ENCODE measurements at places on chromosomes 7 and 10. TPM values are rescaled to one million over a fixed set of nuclear protein-coding genes. Genes with fewer than 3 reads are reported as not detected.
A peak's percentile ranks its signal among the peaks of the same experiment; 100 is the strongest.

DNA sequence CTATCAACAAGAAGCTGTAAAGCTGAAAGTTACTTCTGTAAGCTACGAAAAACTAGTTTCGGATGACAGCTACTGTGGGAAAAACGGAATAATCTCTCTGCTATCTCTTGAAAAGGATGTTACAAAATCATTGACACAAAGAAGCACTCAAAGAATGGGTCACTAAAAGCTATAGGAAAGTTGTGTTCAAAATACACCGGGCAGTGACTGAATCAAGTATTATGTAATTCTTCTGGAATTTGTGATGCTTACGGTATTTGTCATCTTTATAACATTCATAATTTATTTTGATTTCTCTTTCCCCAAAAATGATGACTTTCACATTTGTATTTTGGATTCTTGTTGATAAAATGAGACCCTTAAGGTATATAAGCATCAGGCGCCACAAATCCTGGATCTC, 112.1 kb upstream of the KLF6 start:
- H3K36me3 ChIP-seq: no peaks in the 10 kb centered on the region
- H3K4me1 ChIP-seq: no peaks in the 10 kb centered on the region
- H3K4me3 ChIP-seq: no peak overlapping the region
- no peak for DNase-seq
- no peak overlapping the region for H3K27ac ChIP-seq

- no peak overlapping the region for H3K27ac ChIP-seq
- H3K36me3 ChIP-seq: peaks cover 6% of the 10 kb centered on the region
- H3K4me3 ChIP-seq: no peak overlapping the region
- DNase-seq: no peak
Measured at GRCh38 chr7:124908259-124908658, 21.4 kb downstream of the POT1 start.

DNA sequence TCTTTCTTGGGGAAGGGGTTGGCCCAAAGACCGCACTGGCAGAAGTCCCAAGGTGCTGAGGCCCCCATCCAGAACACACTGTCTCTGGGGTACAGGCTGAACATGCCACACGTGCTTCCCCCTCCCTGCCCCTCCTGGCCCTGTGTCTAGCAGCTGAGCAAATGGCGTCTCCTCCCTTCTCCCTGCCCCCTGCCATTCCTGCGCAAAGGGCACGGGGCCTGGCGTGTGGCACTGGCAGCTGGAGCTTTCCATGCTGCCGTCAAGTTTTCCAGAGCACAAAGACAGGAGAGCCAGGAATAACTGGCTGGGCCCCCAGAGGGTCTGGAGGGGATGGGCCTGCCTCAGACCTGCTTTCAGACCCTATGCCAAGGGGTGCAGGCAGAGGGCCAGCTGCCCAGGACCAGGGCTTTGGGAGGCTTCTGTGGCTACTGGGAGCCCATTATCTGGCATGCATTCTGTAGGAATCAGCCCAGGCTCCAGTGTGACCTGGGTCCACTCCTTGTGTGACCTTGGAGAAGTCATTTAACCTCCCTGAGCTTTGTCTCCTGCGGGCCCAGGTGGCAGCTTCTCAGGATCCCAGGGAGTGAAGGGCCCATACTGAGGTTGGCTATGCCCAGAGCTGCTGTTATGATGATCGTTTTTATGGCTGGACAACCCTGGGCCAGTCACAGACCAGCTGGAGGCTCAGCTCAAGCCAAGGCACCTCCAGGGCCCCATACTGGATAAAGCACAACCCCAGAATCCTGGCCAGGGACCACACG, 710 bp upstream of the LDB3 start:
- H3K4me3 ChIP-seq: peak overlapping the region; percentile 33
- no peaks in the 10 kb centered on the region for H3K27me3 ChIP-seq
- DNase-seq: no peak

DNA sequence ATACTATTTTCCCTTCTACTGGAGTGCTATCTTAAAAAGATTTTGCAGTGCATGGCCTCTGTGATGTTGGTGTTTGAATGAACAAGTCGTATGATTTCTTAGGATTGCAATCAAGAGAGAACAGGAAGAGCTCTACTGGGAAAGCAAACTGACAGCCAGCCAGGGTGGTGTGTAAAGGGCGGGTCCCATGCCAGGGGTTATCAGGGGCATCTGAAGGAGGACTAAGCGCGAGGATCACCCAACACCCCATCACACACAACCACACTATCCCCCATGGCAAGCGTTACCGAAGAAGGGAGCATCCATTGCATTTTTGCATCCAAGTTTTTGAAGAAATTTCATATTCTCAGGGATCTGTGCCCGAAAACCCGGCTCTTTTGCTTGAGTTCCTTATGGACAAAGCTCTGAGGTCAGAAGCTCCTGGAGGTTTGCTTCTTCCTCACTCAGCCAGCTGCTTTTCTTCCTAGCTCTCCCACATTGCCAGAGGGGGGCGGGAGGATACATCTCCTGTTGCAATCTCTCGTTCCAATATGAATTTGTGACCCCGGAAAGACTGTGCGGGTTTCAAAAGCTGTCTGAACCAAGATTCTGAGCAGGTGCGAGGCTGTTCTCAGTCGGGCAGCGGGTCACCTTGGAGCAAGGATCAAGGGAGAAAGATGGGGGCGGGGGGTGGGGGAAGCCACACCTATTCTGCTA, 5.2 kb downstream of the NEUROD6 start:
- H3K27ac ChIP-seq: no peak overlapping the region
- H3K4me1 ChIP-seq: no peaks in the 10 kb centered on the region
- no peaks in the 10 kb centered on the region for H3K36me3 ChIP-seq
- H3K27me3 ChIP-seq: no peaks in the 10 kb centered on the region
- DNase-seq: no peak
- no peak overlapping the region for H3K4me3 ChIP-seq

DNA sequence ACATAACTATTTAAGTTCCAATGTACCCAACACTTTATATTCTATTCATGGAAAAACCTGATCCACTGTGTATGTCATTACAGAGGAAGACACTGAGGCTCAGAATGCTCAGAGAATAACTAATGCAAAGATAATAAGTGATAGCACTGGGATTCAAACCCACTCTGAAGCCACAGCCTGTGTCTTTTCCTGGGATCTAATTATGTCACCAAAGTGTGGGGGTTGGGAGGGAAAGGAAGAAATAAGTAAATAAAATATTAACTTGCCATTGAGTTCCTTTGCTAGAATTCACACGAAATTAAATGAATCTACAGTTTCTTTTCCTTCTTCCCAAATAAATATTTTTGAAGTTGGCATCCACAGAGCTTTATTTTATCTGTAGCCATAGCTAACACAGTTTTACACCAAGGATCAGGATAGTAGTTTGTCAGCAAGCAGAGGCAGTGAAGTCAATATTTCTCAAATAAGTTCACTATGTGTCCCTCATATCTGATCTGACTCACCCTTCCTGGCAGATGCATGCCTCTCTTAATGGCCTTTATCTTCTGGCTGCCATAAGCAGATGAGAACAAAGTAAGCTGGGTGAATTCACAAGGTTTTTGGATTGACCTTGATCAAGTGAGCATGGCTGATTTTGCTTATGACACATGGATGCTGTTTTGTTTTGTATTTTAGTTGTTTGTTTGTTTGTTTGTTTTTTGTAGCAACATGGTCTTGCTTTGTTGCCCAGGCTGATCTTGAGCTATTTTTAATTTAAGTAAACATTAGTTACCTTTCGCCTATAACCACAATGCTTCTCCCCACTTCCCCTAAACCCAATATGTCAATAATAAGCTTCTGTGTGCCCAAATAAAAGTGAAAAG, 6.3 kb downstream of the RAPGEF5 start:
- H3K4me3 ChIP-seq: no peak overlapping the region
- no peak for DNase-seq
- H3K27me3 ChIP-seq: no peaks in the 10 kb centered on the region
- no peaks in the 10 kb centered on the region for H3K4me1 ChIP-seq
- no peak overlapping the region for H3K27ac ChIP-seq

DNA sequence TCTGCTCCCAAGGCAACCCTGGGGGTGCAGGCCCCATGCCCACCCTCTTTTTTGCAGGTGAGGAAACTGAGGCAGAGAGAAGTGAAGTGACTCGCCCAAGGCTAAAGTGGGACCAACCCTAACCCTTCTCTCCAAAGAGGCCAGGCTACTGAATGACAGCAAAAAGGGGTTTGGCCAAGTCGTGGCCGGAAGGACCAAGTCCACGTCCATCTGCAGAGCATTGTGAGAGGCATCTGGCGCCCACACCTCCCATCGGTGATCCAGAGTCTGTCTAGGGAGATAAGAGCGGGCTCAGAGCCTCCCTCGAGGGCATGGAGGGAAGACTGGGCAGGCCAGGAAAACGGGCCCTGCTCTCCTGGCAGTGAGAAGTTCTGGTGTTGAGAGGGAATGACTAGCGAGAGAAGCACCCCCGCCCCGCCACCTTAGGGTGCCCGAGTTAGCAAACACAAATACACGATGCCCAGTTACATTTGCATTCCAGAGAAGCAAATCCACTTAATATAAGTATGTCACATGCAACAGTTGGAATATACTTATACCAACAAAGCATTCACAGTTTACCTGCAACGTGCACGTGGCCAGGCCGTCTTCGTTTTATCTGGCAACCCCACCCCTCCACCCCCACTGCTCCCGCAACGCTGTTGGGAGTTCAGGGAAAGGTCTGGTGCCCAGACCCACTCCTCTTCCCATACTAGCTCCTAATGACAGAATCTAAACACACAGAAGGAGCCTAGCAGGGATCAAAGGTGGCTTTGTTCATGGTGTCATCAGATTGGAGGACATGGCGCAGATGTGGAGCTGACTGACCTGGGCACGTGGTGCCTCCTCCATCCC, 124.9 kb downstream of the OAT start:
- no peak for DNase-seq
- H3K27me3 ChIP-seq: no peaks in the 10 kb centered on the region
- no peaks in the 10 kb centered on the region for H3K4me1 ChIP-seq
- no peak overlapping the region for H3K27ac ChIP-seq
- no peak overlapping the region for H3K4me3 ChIP-seq

DNA sequence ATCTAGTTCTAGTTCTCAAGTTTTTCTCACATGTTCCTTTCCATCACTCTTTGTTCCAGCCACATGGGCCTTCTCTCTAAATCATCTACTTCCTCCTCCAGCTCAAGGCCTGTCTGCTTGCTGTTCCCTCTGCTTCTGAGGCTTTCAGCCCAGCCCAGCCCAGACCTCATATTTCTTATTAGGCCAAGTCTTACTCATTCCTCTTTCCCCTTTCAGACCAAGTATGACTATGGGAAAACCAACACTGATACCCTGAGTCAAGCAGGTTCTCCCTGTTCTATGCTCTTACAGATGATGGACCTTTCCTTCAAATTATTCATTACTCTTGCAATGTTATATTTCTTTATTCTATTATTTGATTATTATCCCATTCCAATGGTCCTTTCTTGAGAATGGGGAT, 80.3 kb upstream of the SEM1 start:
- H3K4me3 ChIP-seq: no peak overlapping the region
- DNase-seq: no peak
- H3K27me3 ChIP-seq: no peaks in the 10 kb centered on the region
- no peaks in the 10 kb centered on the region for H3K36me3 ChIP-seq

DNA sequence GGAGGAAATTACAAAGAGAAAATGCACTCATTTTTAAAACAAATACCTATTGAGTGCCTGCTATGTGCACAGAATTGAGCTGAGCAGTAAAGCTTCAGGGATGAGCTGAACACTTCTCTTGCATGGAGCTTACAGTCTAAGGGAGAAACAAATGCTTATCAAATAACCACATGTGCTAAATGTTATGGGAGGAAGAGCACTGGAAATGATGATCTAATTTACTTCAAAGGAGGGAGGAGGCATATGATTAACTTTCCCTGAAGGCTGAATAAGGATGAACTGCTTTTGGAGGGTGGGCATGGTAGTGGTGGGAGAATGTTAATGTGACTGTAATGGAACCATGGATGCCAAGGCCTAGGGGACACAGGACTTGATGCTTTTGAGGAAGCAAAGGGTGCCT, 168.2 kb downstream of the POU6F2 start:
- no peaks in the 10 kb centered on the region for H3K36me3 ChIP-seq
- H3K27me3 ChIP-seq: no peaks in the 10 kb centered on the region
- DNase-seq: no peak

DNA sequence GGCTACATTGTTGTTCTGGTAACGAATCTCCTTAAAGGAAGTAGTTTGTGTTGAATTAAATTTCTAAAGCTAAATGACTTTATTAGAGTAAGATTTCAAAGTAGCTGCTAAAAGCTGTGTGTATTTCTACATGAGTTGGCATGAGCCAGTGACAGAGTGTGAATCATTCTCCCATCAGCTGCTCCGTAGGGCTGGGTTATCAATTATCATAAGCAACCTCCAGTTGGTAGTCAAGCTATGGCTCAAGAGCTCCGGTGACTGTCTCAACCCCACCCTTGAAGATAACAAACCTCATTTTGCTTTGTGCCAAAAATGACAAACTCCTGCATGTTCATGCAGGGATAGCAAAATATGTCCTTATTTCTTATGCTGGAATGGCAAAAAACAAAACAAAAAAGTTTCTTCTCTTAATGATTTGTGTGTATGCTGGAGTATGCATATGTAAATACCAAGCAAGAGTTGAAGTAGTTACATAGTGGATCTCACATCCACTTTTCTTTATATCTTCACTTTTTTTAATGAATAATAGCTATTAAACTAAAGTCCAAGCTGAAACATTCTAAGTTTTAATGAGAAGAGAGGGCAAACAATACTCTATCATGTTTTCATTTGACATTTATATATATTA, 249.4 kb downstream of the CACNA2D1 start:
- no peaks in the 10 kb centered on the region for H3K27me3 ChIP-seq
- H3K36me3 ChIP-seq: no peaks in the 10 kb centered on the region
- H3K4me3 ChIP-seq: no peak overlapping the region
- DNase-seq: no peak
- H3K27ac ChIP-seq: no peak overlapping the region

DNA sequence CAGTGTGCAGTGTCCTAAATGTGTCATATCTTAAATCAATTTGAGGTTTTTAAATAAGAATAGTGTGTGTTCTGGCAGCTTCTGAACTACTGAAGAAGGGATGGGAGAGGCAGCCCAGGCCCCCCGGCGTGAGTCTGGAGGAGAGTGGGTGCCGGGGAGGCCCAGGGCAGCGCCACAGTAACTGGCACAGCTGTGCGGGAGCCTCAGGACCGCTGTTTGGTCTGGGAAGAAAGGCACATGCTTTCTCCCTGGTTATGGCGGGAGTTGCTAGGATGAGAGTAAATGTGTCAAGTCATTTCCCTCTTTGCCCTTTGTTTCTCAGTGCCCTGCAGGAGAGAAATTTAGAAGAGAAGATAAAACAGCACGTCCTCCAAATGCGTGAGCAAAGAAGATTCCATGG, 31.9 kb upstream of the PWWP2B start:
- DNase-seq: no peak
- H3K4me1 ChIP-seq: no peaks in the 10 kb centered on the region

- no peaks in the 10 kb centered on the region for H3K27me3 ChIP-seq
- no peak overlapping the region for H3K27ac ChIP-seq
- no peak for DNase-seq
- no peak overlapping the region for H3K4me3 ChIP-seq
- no peaks in the 10 kb centered on the region for H3K4me1 ChIP-seq
Measured at GRCh38 chr10:1160561-1161314, 104.6 kb downstream of the WDR37 start.

Gene VPS37D
- 1.1 TPM for total RNA-seq

Gene TMEM196
- total RNA-seq: not detected

Gene IQUB
- total RNA-seq: 3.3 TPM

Gene CPA5
- not detected for total RNA-seq

Gene PRTFDC1
- total RNA-seq: 1.1 TPM

Gene ENKUR
- total RNA-seq: not detected
